Activated CD4-positive, alpha-beta T cell treated with anti-CD3 and anti-CD28 coated beads, Interleukin-2, amount 50 U/mL, for 16 hours (primary cell): ENCODE measurements at places on chromosomes 5 and 9.

- DNase-seq, result no peak
These were observed 94.8 kb upstream of the JAK2 start for GRCh38 chr9:4890242-4890641.

DNA sequence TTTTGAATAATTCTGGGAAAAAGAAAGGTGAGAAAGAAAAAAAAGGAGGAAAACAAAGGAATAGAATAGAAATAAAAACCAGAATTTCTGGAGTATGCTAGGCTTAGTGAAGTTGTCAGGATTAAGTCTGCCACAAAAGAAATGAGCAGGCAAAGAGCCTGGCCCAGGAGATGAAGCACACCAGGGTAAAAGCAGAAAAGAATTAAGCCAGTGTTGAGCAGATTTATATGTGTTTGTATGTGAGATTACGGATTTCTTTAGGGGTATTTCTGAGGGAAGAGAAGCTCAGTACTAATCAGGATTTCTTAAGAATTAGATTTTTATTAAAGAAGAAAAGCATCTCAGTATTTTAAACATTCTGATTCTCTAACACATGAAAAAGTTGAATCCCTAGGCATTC is 74.5 kb downstream of the MRPS27 start:
- no peak for DNase-seq

- DNase-seq, result peak; percentile 76
These were observed 501.5 kb downstream of the DMAC1 start for GRCh38 chr9:7298123-7298522.

DNA sequence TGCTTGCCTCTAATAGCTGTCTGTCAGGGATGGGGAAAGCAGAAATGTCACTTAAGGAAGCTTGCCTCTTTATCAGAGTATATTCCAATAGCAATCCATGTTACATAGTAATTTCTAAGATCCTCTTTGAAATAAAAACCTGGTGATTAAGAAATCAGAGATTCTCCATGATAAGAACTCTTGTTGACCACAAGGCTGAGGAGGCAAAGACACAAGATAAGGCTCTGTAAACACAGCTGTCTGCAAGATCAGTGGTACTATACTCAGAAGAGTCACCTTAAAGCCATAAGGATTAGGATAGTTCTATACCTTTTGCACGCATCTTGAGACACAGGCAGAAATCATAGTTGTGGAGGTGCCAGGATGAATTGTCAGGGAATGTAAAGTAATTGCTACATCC is 40.3 kb downstream of the HEXB start:
- no peak for DNase-seq

DNA sequence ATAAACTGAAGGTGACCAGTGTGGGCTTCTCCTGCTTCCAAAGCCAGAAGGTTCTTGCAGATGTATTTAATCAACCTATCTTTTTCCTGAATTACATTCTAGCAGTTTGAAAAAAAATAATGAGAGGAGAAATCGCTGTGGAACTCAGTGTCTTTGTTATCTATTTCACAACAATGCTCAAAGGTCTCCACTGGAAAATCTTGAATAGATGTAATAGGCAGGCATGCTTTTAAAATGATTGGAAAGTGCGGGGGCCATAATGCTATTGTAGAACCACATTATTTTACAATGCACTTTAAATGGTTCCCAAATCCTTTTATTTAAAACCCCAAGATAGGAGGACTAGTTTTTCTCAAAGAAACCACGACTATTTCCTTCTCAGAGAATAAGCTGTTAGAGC is 23.3 kb downstream of the ENC1 start:
- DNase-seq, result no peak

GRCh38 chr5:153350175-153350883 is 140.1 kb upstream of the GRIA1 start:
- DNase-seq, result no peak
